Bronchial smooth muscle cell (primary cell): ENCODE measurements at places on chromosomes 4 and X. TPM values are rescaled to one million over a fixed set of nuclear protein-coding genes. Genes with fewer than 3 reads are reported as not detected.

Gene AMER1
- 1.1 and 2.3 TPM in 2 replicates for total RNA-seq

Gene RTL5
- total RNA-seq = 3.2 and 5.1 TPM in 2 replicates

Gene NWD2
- under 0.01 TPM in 1 of 2 replicates, not detected in the other for total RNA-seq

Gene SSX7
- not detected in 2 replicates for total RNA-seq

Gene SULT1E1
- 0.16 TPM in 1 of 2 replicates, not detected in the other for total RNA-seq

Gene GAGE12J
- not detected in 2 replicates for total RNA-seq

Gene STS
- total RNA-seq = 2.2 and 2.5 TPM in 2 replicates

Gene CCNG2
- total RNA-seq = 15.3 and 21.8 TPM in 2 replicates

Gene FAM50A
- 118 and 128 TPM in 2 replicates for total RNA-seq

Gene COX7B2
- not detected in 2 replicates for total RNA-seq

Gene RADX
- total RNA-seq = 0.95 and 1.2 TPM in 2 replicates

Gene TBX22
- not detected in 2 replicates for total RNA-seq

Gene LIMCH1
- total RNA-seq = 0.17 and 4.9 TPM in 2 replicates

Gene TMEM35A
- 20.6 and 28.9 TPM in 2 replicates for total RNA-seq

Gene SPIN2B
- 12.6 and 15.9 TPM in 2 replicates for total RNA-seq

Gene CXCL11
- total RNA-seq = not detected in 2 replicates

Gene FGF13
- total RNA-seq = 29.3 and 58.0 TPM in 2 replicates

Gene TIGD4
- total RNA-seq = 0.16 and 0.26 TPM in 2 replicates

Gene OPRPN
- not detected in 2 replicates for total RNA-seq

Gene CXorf65
- not detected in 2 replicates for total RNA-seq

Gene ZNF141
- 4.8 and 8.0 TPM in 2 replicates for total RNA-seq

Gene RIPPLY1
- total RNA-seq = not detected in 2 replicates

Gene MAGEA11
- total RNA-seq = not detected in 2 replicates

Gene PNMA3
- 0.16 and 0.26 TPM in 2 replicates for total RNA-seq

Gene MAGEA2B
- not detected in 2 replicates for total RNA-seq

Gene MAGEA4
- total RNA-seq = not detected in 2 replicates

Gene PLAC8
- under 0.01 TPM in 1 of 2 replicates, not detected in the other for total RNA-seq

Gene EVC2
- total RNA-seq = 12.0 and 15.9 TPM in 2 replicates

Gene KCNIP4
- under 0.01 TPM in 1 of 2 replicates, not detected in the other for total RNA-seq

Gene RGN
- total RNA-seq = 0.26 and 2.4 TPM in 2 replicates

Gene CFAP299
- total RNA-seq = 5.4 and 8.3 TPM in 2 replicates

Gene NUDT10
- 1.4 and 2.7 TPM in 2 replicates for total RNA-seq

Gene CLDN2
- total RNA-seq = not detected in 2 replicates

Gene CFAP99
- not detected in 2 replicates for total RNA-seq

Gene GPAT3
- 13.9 and 22.4 TPM in 2 replicates for total RNA-seq

Gene BRS3
- not detected in 2 replicates for total RNA-seq

Gene GPR173
- 1.5 and 1.9 TPM in 2 replicates for total RNA-seq

Gene LRBA
- 36.7 and 37.5 TPM in 2 replicates for total RNA-seq

Gene HPSE
- 0.63 and 0.69 TPM in 2 replicates for total RNA-seq

Gene GRIA3
- total RNA-seq = 2.1 and 6.6 TPM in 2 replicates

Gene RNF113A
- 18.6 and 21.4 TPM in 2 replicates for total RNA-seq

Gene PDHA1
- total RNA-seq = 80.7 and 106 TPM in 2 replicates

Gene DUX4
- not detected in 2 replicates for total RNA-seq

Gene SORCS2
- total RNA-seq = 0.26 and 0.79 TPM in 2 replicates

Gene LPAR4
- 0.16 and 0.34 TPM in 2 replicates for total RNA-seq

Gene SLC2A9
- 2.5 and 3.1 TPM in 2 replicates for total RNA-seq

Gene ARR3
- not detected in 2 replicates for total RNA-seq

Gene CLDN34
- total RNA-seq = not detected in 2 replicates

Gene TLR3
- 1.1 and 1.8 TPM in 2 replicates for total RNA-seq

Gene EIF1AX
- total RNA-seq = 10.1 and 14.7 TPM in 2 replicates

Gene SPANXC
- not detected in 2 replicates for total RNA-seq

Gene MMRN1
- 0.09 and 0.16 TPM in 2 replicates for total RNA-seq

Gene SLC10A6
- total RNA-seq = 0.47 and 0.77 TPM in 2 replicates

Gene SOD3
- 22.5 and 84.7 TPM in 2 replicates for total RNA-seq

Gene BMP3
- under 0.01 TPM in 2 replicates for total RNA-seq

Gene CCNA2
- 0.94 and 6.9 TPM in 2 replicates for total RNA-seq
